ENCODE measurements at places on chromosomes 7 and 10. TPM values are rescaled to one million over a fixed set of nuclear protein-coding genes. Genes with fewer than 3 reads are reported as not detected.

AGAP6 gene
- 3.6 TPM for total RNA-seq

IL15RA gene
- 9.7 TPM for total RNA-seq

ICA1 gene
- total RNA-seq, result 29.2 TPM

CRHR2 gene
- not detected for total RNA-seq

FERD3L gene
- not detected for total RNA-seq

HTR5A gene
- not detected for total RNA-seq

NAT16 gene
- total RNA-seq, result not detected

SFXN3 gene
- total RNA-seq, result 63.5 TPM

GIMAP4 gene
- 135 TPM for total RNA-seq

NRF1 gene
- 11.0 TPM for total RNA-seq

AMZ1 gene
- total RNA-seq, result 0.19 TPM

HTRA1 gene
- 131 TPM for total RNA-seq

NEUROD6 gene
- not detected for total RNA-seq

BMPER gene
- 8.8 TPM for total RNA-seq

AHR gene
- 53.4 TPM for total RNA-seq

SPDYE8 gene
- not detected for total RNA-seq

CPA2 gene
- total RNA-seq, result not detected

CYP26A1 gene
- 0.36 TPM for total RNA-seq

SEMA3C gene
- total RNA-seq, result 22.5 TPM

CYP3A7 gene
- not detected for total RNA-seq

CALY gene
- total RNA-seq, result not detected

ZNF736 gene
- 7.9 TPM for total RNA-seq

Data from endothelial cell of coronary artery (primary cell).